ENCODE measurements at places on chromosomes 12 and 14.

DNA sequence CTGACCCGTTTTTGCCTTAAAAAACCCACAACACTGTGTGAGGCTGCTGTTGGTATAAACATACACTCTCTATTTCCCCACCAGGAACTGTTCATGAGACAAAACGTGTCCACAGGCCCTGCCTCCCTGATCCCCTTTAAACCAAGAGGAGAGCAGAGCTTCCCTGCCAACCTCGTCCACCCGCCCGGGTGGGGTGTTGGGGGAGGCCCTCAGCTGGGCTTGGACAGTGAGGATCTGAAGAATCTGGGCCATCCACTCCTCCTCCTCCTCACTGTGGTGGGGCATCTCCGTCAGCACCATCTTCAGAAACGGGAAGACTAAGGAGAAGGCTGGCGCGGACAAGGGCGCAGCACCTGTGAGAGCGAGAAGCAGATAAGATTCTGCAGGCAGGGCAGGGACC is 36.8 kb downstream of the GCN1 start:
- DNase-seq = no peak

GRCh38 chr12:3651585-3652424 is 101.1 kb downstream of the CRACR2A start:
- peak; percentile 24 for DNase-seq

- peak; percentile 6 for DNase-seq
Measured at GRCh38 chr14:32259368-32260013, 56.4 kb upstream of the RNU6-8 start.

GRCh38 chr12:21800011-21800410 is 25.5 kb upstream of the KCNJ8 start:
- no peak for DNase-seq

- no peak for DNase-seq
Measured at GRCh38 chr12:94571556-94571955, 78.8 kb downstream of the TMCC3 start.

- DNase-seq = no peak
Measured at GRCh38 chr12:105562199-105562971, 231.9 kb downstream of the C12orf75 start.

DNA sequence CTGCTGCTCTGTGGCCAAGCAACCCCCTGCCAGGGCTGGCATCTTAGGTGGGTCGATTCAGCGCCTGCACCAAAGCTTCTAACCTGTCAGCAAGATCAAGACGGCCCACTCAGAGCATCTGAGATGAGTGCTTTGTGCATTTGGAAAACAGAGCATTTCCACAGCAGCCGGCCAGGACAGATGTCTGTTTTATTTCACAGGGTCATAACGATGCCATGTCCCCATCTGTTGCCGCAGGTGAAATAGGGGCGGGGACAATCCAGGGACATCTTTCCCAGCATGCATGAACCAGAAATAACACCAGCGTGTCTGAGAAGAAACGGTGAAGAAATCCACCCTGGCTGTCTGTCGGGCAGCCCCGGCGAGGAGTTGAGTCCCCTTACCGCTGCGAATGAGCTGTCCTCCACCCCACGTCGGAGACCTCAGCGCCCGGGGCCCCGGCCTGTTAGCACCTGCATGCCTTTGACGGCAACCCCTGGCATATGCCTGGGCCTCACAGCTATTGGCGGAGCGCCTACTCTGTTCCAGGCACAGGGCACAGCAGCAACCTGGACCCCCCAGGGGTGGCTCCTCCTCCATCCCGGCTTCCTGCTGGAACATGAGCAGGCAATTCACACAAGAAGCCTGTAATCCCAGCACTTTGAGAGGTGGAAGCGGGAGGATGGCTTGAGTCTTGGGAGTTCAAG is 30.6 kb upstream of the ULK1 start:
- DNase-seq = no peak

- no peak for DNase-seq
Measured at GRCh38 chr14:101239065-101239464, 322.2 kb upstream of the DIO3 start.

DNA sequence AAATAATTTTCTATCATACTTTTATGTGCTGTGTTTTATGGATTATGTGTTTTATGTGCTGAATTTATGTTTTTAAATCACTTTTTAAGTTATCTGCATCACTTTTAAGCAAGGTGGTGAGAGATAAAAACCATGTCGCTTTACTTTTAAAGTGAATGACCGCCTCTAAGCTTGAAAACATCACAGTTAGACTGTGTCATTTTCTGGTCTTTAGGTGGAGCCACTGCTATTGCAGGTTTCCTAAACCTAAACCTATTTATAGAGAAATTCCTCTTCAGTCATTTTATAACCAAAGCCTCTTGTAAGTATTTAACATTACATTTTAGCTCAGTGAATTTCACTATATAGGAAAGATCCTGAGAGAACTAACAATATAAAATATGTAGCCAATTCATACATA is 21.0 kb upstream of the MDM2 start:
- DNase-seq = no peak

- no peak for DNase-seq
Measured at GRCh38 chr14:72000907-72001306, 68.7 kb downstream of the RGS6 start.

DNA sequence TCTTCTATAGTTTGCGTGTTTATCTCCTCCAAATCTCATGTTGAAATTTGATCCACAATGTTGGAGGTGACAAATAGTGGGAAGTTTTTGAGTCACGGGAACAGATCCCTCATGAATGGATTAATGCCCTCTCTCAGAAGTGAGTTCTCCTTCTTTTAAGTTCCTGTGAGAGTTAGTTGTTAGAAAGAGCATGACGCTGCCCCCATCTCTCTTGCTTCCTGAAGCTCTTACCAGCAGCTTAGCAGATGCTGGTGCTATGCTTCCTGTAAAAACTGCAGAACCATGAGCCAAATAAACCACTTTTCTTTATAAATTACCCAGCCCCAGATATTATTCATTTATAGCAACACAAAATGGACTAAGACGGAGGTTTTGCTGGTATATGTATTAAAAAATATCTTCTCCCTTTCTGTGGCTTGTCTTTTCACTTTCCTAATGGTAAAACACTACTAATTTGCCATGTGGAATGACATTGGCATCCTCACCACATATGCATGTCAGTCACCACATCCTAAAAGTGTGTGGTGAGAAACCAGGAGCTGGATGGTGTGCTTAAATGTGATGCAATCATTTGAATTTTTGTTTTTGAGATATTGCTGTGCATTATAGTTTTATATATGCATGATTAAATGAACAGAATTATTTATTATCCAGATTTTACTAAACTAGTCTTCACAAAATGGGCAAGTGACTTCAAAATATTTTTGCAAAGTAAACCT is 449.3 kb downstream of the ADAMTS20 start:
- DNase-seq = no peak

- peak; percentile 29 for DNase-seq
Measured at GRCh38 chr14:71594821-71595220, 337.4 kb upstream of the RGS6 start.

Measured in neural progenitor cell (in vitro differentiated cells).